Suprapubic skin (tissue), 4 donors: ENCODE measurements at places on chromosomes 3 and 15.
A peak's percentile ranks its signal among the peaks of the same experiment; 100 is the strongest.

DNA sequence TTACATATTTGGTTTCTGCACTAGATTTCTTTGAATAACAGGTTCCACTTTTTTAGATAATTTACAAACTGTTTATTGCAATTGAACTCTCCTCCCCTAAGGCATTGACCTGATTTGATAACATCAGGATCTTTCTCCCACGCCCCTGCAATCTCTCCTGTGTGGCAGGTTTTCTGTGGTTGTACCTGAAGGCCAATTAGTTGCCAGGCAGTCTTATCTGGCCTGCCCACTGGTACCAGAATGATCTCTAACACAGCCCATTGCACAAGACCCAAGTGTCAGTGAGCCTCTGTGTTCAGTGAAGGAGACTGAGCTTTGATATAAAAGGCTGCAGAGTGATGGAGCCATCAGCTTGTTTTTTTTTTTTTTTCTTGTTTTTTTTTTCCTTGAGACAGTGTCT lies 3.3 kb downstream of the ACAD9 start:
- no peak for DNase-seq

- no peak for DNase-seq
Measured at GRCh38 chr3:141877911-141878310, 1.5 kb downstream of the ATP1B3 start.

DNA sequence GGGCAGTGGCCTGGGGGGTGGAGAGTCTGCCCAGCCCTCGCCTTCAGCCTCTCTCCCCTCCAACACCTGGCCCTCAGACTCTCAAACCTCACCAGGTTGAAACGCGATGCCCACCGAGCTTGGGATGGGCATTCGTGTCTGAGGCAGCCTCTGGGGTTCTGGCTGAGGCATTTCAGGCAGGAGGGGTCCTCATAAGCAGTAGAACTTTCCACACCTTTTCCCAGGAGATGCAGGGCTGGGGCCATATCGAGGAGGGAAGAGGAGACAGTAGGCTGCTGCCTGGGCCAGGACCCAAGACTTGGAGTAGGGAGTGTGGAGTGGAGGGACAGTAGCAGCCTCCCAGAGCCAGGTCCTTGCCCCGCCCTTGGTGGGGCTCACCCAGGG lies 24.6 kb downstream of the ACAA1 start:
- no peak for DNase-seq

DNA sequence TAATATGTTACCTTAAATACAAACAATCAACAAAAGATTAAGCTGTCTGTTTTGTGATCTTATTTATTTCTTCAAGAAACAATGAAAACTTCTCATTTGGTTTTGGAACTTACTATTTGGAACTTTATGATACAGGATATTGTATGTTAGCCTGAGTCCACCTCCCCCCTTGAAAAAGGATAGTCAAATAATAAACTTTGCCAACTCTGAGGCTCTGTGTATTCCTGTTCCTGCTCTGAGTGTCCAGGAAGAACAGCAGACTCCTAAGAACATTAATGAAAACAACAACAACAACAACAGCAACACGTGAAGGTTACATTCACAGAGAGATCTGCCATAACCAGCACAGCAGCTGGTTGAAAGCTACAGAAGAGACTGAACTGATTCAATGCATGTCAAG lies 108.1 kb upstream of the AADACL2 start:
- no peak for DNase-seq

DNA sequence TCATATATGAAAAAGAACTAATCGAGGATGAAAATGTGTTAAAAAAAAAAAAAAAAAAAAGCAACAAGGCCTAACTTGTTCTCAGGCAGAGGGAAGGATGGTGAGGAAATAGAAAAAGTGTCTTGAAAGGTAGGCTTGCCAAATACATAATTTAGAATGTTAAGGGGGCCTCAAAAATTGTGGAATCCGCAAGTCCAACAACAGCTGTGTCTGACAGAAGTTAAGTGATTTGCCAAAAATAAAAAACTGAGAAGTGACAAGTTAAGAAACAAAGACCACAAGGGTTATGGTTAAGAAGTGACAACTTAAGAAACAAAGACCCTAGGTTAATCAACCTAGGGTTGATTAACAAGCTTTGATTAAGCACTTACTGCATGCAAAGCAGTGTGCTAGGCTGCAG lies 110.6 kb downstream of the P2RY1 start:
- no peak for DNase-seq

- no peak for DNase-seq
Measured at GRCh38 chr3:55859305-55859704, 372.2 kb upstream of the WNT5A start.

DNA sequence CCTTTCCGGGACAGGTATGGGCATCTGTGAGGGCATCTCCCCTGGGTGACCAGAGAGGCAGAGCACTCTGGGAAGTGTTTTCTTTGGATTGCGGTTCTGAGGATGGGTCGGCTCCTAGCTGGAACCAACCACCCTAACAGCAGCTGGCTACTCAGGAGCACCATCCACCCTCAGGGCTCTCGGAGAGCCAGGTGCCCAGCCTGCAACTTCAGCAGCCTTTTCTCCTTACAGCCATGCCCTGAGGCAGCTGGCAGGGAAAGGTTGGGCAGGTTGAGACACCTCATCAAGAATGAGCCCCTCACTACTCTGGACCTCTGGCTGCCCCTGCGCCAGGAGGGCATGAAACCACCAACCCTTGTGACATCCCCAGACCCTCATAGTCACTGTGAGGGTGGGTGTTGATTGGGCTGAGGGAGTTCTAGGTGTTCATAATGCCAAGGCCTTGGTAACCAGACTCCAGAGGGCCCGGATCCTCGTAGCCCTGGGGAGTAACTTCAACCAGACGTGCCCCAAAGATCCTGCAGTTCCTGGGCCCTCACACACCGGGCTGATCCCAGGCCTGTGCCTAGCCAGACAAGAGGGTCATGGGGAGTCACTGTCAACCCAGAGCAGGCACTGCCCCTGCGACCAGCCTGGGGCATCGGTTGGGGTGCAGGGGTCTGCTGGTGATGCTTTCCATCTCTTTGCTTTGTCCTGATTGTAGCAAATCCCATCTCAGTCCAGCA lies 114.4 kb upstream of the ABHD17C start:
- peak; percentile 60 for DNase-seq
